ENCODE measurements at places on chromosomes 3 and 15. TPM values are rescaled to one million over a fixed set of nuclear protein-coding genes. Genes with fewer than 3 reads are reported as not detected.

The COL7A1 gene
- 6.8 TPM for total RNA-seq

DNA sequence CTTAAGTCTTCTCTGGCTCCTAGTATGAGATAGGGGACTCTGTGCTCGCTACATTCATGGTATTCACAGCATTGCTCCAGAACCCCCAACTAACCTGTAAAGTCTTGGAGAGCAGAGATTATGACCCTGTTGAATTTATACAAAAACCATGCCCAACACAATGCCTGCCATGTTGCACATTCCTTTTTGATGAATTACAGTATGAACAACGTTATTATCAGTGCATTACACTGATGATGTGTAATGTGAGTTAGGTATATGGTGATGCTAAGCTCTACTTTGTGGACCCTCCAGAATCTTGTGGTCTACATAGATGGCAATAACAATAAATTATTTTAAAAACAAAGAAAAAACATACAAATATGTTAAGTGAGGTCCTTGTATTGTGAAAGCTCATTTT, 64.3 kb downstream of the EOMES start:
- H3K4me3 ChIP-seq, result no peak overlapping the region
- no peaks in the 10 kb centered on the region for H3K36me3 ChIP-seq
- no peaks in the 10 kb centered on the region for H3K27me3 ChIP-seq
- DNase-seq, result no peak
- H3K27ac ChIP-seq, result no peak overlapping the region

The GPR87 gene
- not detected for total RNA-seq

DNA sequence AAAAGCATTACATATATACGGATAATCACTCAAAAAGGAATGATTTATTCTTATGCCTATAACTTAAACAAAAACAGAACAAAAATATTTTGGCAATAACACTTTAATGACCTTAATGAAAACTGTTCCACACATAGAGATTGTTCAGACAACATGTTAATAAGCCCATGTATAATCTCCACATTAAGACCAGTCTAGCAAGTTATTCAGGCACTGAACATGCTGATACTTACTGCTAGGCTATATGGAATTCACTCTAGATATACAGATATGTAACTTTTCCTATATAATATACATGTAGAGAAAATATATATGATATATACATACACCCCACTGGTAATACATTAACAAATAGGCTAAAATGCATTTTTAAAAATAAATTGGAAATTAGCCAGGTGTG, 43.8 kb upstream of the USP50 start:
- H3K4me3 ChIP-seq, result no peak overlapping the region
- H3K27me3 ChIP-seq, result no peaks in the 10 kb centered on the region
- DNase-seq, result peak; percentile 2
- H3K4me1 ChIP-seq, result no peaks in the 10 kb centered on the region
- H3K27ac ChIP-seq, result no peak overlapping the region

The CA12 gene
- 12.5 TPM for total RNA-seq
